Astrocyte (in vitro differentiated cells and primary cell): ENCODE measurements at places on chromosomes 5 and 9. TPM values are rescaled to one million over a fixed set of nuclear protein-coding genes. Genes with fewer than 3 reads are reported as not detected.

Gene GPX3
- 12.2 and 15.6 TPM in 2 replicates for total RNA-seq

DNA sequence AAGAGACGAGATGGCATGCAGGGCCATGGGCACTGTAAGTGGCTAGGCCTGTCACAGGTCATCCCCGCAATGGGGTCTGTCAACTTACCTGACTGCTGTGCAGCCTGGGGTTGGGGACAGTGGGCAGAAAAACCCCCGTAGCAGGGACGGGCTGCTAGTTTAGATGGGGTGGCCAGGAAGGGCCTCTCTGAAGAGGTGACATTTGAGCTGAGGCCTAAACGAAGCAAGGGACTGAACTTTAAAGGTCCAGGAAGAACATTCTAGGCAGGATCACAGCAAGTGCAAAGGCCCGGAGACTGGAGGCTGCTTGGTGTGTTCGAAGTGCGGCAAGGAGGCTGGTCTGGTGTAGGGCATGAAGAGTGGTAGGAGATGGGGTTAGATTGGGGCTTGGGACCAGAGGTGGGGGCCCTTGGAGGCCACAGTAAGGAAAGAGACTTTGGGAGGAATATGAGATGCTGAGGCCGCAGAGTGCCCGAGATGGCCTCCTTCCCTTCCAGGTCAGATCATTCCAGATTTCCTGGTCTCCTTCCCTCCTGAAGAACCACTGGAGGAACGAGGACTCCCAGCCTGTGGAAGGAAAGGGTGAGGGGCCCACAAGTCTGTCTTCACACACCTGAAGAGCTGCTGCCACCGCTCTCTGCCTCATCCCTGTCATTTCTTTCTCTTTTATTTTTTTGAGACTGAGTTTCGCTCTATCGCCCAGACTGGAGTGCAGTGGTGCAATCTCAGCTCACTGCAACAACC, 37.9 kb upstream of the SH3PXD2B start:
- no peak for DNase-seq

GRCh38 chr5:2736872-2737271, 14.6 kb downstream of the IRX2 start:
- no peak for DNase-seq

Gene SLC36A3
- not detected in 2 replicates for total RNA-seq

- peak; percentile 8 for DNase-seq
Measured at GRCh38 chr5:94908889-94909480, 290.5 kb downstream of the SLF1 start.

- DNase-seq = no peak
Measured at GRCh38 chr5:459562-460272, 16.7 kb downstream of the EXOC3 start.

- DNase-seq = no peak
Measured at GRCh38 chr5:94188725-94189124, 429.7 kb downstream of the KIAA0825 start.

DNA sequence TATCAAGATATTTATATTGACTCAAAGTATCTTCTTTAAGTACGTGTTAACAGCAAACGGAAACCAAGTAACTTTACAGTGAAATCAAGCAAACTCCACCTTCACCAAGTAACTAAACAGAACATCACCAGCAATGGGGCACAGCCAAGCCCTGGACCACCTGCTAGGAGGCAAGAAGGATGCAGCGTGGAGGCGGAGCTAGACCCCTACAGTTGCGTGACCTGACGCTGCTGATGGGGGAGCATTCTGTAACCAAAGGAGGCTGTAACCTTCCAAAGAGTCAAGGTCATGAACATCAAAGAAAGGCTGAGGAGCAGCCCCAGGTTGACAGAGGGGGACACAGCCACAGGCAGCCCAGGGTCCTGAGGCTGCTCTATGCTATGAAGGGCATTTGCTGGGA, 6.1 kb downstream of the VAV2 start:
- DNase-seq = no peak

Gene FSTL4
- total RNA-seq = not detected in 2 replicates

Gene CDKN2A
- 71.6 and 81.4 TPM in 2 replicates for total RNA-seq

Gene SLC6A7
- not detected in 2 replicates for total RNA-seq

Gene CYLC2
- total RNA-seq = not detected in 2 replicates

GRCh38 chr9:79357616-79358015, 214.1 kb upstream of the TLE4 start:
- DNase-seq = no peak

Gene IL33
- not detected in 2 replicates for total RNA-seq

DNA sequence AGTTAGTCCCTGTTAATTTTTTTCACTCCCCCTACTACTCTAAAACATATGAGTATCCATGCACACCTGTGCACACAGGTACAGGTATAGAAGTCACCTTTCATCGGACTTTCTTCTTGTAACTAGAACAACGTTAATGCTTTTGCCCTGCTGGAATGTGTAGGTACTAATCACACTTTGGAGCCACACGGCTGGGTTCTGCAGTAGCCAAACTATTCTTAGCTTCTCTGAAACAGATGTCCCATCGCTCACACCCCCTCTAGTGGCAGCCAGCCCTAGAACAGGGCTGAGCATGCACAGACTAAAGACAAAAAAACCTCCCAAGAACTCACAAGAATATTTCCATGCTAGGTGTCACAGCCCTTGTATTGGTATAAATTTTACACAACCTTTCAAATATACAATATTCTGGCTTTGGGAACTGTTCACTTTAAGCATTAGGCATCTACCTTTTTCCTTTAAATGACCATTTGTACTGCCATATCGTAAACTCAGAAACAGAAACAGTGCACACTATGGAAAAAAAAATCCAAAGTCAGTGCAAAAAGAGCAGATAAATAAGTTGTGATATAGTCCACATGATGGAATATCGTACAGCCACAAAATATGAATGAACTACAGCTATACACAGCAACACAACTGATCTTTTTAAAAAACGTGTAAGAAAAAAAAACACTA, 64.0 kb downstream of the RETREG1 start:
- peak; percentile 50 for DNase-seq

Gene C9orf72
- 2.3 and 4.8 TPM in 2 replicates for total RNA-seq

GRCh38 chr5:72822944-72823343, 6.5 kb downstream of the TNPO1 start:
- no peak for DNase-seq

- no peak for DNase-seq
Measured at GRCh38 chr9:120513825-120514396, 66.1 kb downstream of the CDK5RAP2 start.

DNA sequence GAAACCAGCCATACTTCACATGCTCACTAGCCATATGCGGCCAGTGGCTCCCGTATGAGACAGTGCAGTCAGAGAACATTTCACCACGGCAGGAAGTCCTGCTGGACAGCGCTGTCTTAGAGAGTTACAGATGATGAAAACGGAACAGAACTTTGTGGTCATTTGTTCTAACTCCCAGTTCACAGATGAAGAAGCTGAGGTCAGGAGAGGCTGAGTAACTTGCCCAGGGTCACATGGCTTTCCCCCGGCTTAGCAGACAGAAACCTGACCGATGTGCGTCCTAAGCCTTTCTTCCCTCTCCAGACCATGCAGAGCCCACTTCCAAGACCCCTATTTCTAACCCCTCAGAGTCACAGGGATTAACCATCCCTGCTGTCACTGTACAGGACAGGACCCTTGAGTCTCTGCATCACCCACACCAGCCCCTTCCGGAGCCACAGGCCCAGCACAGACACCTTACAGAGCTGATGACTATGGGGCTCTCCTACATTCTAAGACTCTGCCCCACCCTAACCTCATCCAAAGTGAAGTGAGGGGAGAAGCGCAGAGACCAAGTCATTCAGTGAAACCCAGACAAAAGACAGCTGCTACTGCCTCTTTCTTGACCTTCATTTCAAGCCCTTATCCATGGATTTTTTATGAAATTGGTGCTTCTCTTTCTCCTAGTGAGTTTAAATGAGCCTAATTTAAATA, 86.9 kb downstream of the PTPN3 start:
- DNase-seq = no peak

GRCh38 chr5:14270209-14270702, 127.1 kb downstream of the TRIO start:
- DNase-seq = peak; percentile 54

GRCh38 chr9:68912561-68912960, 101.4 kb downstream of the PRKACG start:
- DNase-seq = no peak

Gene DDX4
- total RNA-seq = not detected in 2 replicates

GRCh38 chr5:125162714-125163113, 416.3 kb upstream of the ZNF608 start:
- no peak for DNase-seq

- DNase-seq = no peak
Measured at GRCh38 chr5:1919750-1920149, 37.0 kb upstream of the IRX4 start.

Gene SLC25A2
- 0.19 and 0.25 TPM in 2 replicates for total RNA-seq

GRCh38 chr5:161077936-161078545, 226.0 kb upstream of the ATP10B start:
- DNase-seq = no peak

DNA sequence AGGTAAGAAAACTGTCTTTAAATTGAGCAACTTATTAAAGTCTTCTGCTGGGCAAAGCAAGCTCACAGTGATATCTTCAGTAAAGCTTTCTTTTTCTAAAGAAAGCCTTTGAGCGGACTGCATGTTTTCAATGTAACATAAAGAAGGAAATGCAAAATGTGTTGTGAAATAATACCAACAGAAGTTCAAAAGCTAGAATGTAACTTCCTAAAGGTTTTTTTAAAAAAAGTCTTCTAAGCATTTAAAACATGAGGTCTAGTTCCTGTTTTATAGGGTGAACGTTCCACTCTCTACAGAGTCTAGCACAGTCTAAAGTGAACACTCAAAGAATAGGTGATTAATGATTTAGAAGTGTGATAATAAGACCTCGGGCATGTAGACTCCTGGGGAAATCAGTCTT, 62.9 kb downstream of the DENND1A start:
- DNase-seq = no peak

DNA sequence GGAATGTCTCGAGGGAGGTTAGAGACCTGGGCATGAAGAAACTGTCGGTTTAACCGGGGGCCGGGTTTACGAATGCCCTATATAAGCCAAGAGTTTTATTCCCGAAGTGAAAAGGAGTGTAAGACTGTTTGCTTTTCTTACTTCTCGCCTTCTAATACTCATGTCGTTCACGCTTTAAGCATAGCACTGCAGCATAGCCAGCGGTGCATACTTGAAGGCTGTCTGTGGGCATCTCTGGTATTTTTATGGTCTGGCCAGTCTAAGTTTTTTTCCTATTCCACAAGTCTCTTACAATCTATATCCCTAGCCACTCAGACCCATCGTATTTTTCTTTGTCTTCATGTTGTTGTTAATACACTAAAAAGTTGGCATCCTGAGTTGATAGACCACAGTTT, 1.2 kb downstream of the UHRF2 start:
- peak; percentile 67 for DNase-seq

DNA sequence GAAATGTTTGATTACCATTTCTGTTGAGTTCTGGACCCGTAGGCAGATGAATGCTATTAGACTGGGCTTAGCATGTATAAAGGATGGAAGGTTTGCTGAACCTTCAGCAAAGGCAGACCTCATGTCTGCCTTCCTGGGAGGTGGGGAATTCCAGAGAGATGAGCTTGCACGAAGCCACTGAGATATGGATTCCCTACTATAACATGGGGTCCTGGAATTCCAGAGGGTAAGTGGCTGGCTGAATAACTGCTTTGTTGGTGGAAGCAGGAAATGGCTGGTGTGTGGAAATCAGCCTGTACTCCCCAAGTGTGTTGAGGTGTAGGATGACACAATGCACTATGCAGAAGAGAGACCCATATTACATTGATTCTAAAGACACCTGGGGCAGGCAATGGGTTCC, 526.4 kb downstream of the CTNND2 start:
- peak; percentile 61 for DNase-seq

Gene GZMA
- total RNA-seq = 1.7 and 2.6 TPM in 2 replicates

Gene ISL1
- total RNA-seq = 1.8 and 5.4 TPM in 2 replicates

Gene SPOUT1
- 19.5 and 24.6 TPM in 2 replicates for total RNA-seq

DNA sequence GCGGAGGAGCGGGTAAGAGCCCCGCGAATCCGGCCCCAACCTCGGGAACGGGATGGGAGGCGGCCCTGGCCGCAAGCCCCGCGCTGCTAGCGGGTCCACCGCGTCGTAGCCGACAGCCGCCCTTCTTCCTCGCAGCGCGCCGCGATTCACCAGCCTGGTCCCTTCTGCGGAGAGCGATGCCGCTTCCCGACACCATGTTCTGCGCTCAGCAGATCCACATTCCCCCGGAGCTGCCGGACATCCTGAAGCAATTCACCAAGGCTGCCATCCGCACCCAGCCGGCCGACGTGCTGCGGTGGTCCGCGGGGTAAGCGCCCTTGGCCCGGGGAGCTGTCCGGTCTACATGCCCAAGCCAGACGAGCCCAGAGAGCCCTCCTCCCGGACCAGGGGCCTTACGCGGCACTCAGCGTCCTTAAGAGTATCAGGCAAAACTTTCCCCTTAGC, 335 bp downstream of the ROPN1L start:
- DNase-seq = peak; percentile 18

- no peak for DNase-seq
Measured at GRCh38 chr5:172284611-172284980, 1.0 kb upstream of the UBTD2 start.

- DNase-seq = peak; percentile 23
Measured at GRCh38 chr5:115599502-115599901, 2.8 kb downstream of the TICAM2 start.

GRCh38 chr5:38783011-38783561, 62.7 kb upstream of the OSMR start:
- DNase-seq = peak; percentile 100

Gene SPATA6L
- total RNA-seq = 2.8 and 3.6 TPM in 2 replicates

Gene COL15A1
- 5.6 and 11.7 TPM in 2 replicates for total RNA-seq

GRCh38 chr9:17075758-17076485, 58.9 kb upstream of the CNTLN start:
- no peak for DNase-seq

DNA sequence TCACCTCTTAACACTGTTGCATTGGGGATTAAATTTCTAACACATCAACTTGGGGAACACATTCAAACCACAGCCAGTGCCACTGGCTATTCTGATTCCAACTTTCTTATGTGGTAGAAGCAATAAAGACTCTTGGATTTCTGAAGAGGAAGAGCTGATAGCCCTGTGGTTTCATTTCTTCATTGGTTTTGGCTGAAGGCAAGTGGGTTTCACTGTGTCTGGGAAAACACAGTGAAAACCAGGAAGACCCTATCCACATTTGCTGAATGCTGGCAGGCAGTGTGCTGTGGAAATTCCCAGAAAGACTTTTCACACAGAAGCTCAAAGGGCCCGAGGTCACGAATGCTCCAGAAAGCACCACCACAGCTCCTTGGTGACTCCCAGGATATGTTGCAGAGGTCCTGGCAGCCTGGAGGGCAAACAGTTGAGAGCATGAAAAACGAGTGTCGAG, 67.1 kb downstream of the DAPK1 start:
- no peak for DNase-seq

DNA sequence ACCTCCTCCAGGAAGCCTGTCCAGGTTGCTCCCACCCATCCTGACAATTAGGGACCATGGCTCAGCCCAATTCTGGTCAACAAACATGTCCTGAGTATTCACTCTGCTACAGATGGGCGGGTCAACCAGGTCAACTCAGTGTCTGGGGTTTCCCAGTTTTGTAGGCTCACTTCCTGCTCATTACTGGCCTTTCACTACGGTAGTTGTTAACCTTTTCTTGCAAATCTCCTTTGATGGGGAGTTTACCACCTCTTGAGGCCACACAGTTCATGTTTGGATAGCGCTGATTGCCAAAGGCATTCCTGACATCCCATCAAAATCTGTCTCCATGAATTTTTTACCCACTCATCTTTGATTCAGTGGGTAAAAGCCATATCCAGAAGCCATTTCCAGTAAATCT, 13.8 kb downstream of the TMEM8B start:
- DNase-seq = no peak

Gene SARDH
- 2.8 and 3.7 TPM in 2 replicates for total RNA-seq
